ENCODE measurements at places on chromosomes 11 and 22.

GRCh38 chr22:19641254-19641982 lies 72.9 kb upstream of the SEPTIN5 start:
- DNase-seq: no peak

GRCh38 chr11:68658661-68659060 lies 25.7 kb upstream of the GAL start:
- no peak for DNase-seq

- no peak for DNase-seq
Measured at GRCh38 chr22:50058061-50058905, at the start of gene TTLL8. TTLL8 (minus strand) TSS chr22:50058298.

DNA sequence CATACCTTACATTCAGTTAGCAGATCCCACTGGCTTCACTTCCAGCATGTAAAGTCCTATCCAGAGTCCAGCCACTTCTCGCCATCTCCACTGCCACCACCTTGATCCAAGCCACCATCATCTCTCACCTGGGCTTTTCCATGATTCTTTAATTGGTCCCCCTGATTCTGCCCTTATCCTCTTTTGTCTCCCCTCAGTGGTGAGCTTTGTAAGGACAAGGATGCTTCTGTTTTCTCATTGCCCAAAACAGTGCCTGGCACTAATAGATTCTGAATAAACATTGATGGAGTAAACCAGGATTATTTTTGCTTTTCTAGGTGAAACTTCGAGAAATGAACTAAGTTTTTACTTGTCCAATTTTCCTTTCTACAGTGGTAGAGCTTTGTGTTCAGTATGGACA lies 4.4 kb downstream of the POLA2 start:
- DNase-seq: no peak

DNA sequence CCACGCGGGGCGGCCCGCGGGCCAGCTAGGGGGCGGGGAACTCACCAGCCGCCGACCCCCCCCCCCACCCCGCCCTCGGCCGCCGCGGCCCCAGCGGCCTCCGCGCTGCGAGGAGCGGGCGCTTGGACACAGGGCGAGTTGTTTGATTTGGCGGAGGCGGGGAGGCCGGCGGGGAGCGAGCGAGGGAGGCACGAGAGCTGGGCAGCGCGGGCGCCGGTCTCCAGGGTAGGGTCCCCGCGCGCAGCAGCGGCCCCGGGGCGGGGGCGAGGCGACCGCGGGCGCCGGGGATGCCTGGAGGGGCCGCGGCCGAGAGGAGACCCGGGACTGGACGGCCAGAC lies 64.4 kb downstream of the NAV2 start:
- DNase-seq: no peak

GRCh38 chr22:45904236-45904635 lies 72.7 kb downstream of the WNT7B start:
- DNase-seq: no peak

DNA sequence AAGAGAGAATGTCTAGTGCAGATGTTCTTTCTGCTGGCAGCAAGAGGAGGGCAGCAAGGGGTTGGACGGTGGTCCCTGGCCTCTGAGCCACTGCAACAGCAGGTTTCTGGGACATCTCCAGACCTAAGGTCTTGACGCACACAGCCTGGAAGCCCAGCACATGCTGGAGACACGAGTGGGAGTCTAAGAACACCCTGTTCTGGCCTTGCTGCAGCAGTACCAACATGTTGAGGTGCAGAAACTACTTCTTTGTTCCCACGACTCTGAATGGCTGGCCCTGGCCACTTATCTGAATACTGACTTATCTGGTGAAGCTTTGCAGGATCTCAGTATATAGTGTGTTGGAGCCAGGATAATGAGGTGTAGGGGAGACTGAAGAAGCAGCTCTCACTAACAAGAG lies 6.8 kb downstream of the MICAL2 start:
- DNase-seq: no peak

DNA sequence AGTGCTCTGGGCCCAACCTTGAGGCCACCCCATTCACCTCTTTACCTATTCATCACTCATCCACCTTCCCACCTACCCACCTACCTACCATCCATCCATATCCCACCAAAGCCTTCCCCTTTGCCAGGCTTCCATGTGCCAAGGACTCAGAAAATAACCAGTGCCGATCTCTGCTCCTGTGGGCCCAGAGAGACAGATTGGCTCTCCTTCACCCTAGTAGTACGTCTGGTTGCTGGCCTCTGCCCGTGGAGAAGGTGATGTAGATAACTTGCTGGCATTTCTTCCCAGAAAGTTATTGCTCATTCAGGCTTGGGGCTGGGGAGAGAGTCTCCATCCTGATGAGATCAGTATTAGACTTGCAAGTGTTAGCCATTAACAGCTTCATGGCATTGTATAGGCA lies 45.2 kb downstream of the NEU3 start:
- no peak for DNase-seq

DNA sequence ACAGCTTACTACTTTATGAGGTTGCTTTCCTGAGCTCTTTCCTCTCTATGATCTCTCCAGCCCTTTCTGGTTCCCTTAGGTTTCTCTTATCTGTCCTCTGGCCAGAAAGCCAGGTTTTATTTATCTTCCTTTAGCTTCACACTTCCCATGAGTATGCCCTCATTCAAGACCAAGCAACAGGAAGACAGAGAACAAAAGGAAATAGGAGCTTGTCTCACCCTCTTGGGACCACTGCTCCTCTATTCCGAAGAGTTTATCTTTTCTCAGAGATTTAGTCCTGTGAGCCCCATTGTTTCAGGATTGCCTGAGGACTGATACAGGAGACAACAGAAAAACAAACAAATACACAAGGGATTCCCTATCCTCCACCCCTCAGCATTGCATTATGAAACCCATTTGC lies 62.4 kb upstream of the CCDC179 start:
- no peak for DNase-seq

- no peak for DNase-seq
Measured at GRCh38 chr11:128476729-128477128, 110.6 kb downstream of the ETS1 start.

GRCh38 chr11:134207538-134208239 lies 16.1 kb downstream of the NCAPD3 start:
- no peak for DNase-seq
